Stomach (tissue), 19 donors: ENCODE measurements at places on chromosomes 2 and 18.
A peak's percentile ranks its signal among the peaks of the same experiment; 100 is the strongest.

- peaks cover 66% of the 10 kb centered on the region for H3K36me3 ChIP-seq
- H3K4me3 ChIP-seq = no peak overlapping the region
- DNase-seq = no peak
- peaks cover 11% of the 10 kb centered on the region for H3K4me1 ChIP-seq
- no peak overlapping the region for H3K27ac ChIP-seq
These were observed 14.3 kb downstream of the INSIG2 start for GRCh38 chr2:118102433-118103082.

DNA sequence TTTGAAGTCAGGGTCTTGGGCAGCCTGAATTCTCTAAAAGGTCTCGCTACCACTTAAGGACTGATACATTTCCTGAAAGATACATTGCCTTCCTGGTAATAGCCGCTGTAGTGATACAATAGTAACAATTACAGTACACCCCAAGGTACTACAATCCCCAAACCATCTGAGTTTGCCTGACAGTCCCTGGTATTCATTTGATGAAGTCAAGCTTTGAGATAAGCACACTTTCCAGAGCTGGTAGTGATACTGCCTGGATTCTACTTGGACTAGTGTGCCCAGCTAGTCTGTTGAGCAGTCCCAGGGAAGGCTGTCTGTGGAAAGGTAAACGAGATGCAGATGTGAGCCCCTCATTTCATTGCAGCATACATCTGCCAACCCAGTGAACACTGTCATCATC is 24.4 kb upstream of the ITGB6 start:
- H3K36me3 ChIP-seq = no peaks in the 10 kb centered on the region
- peaks cover 35% of the 10 kb centered on the region for H3K4me1 ChIP-seq
- no peak for DNase-seq
- H3K4me3 ChIP-seq = no peak overlapping the region
- no peak overlapping the region for H3K27ac ChIP-seq
- H3K27me3 ChIP-seq = no peaks in the 10 kb centered on the region

- no peak for DNase-seq
- H3K36me3 ChIP-seq = no peaks in the 10 kb centered on the region
- no peak overlapping the region for H3K27ac ChIP-seq
- H3K4me3 ChIP-seq = no peak overlapping the region
- H3K4me1 ChIP-seq = no peaks in the 10 kb centered on the region
These were observed 164.2 kb upstream of the FSHR start for GRCh38 chr2:49318531-49318930.

GRCh38 chr2:29698216-29698615 is 223.2 kb downstream of the ALK start:
- no peak for DNase-seq
- H3K36me3 ChIP-seq = no peaks in the 10 kb centered on the region
- H3K4me3 ChIP-seq = no peak overlapping the region
- no peak overlapping the region for H3K27ac ChIP-seq

DNA sequence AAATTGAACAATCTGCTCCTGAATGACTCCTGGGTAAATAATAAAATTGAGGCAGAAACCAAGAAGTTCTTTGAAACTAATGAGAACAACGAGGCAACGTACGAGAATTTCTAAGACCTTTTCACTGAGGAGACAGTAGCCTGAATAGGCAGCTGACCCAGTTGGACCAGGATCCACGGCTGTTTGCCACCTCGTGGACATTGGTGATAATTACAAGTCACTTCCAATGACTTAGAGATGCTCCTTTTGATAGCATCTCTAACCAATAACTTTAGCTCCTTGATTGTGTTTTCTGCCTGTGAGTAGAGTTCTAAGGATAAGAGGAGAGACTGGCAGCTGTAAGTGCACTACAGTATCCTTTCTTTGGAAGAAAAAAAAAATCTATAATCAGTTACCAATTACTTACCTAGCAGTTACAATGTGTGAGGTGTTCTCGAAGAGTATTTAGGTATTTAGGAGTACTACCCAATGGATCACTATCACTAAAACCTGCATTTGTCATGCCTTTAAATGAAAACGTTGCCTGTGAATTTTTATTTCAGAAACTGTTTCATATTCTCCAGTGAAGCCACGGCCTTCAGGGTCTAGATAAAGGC is 31.3 kb upstream of the CNTNAP5 start:
- H3K4me3 ChIP-seq = no peak overlapping the region
- no peaks in the 10 kb centered on the region for H3K4me1 ChIP-seq
- H3K27ac ChIP-seq = no peak overlapping the region
- no peaks in the 10 kb centered on the region for H3K27me3 ChIP-seq
- no peaks in the 10 kb centered on the region for H3K36me3 ChIP-seq

- DNase-seq = peak; percentile 93
- peaks cover 83% of the 10 kb centered on the region for H3K4me1 ChIP-seq
- H3K36me3 ChIP-seq = no peaks in the 10 kb centered on the region
- peak overlapping the region; percentile 89 for H3K27ac ChIP-seq
- no peaks in the 10 kb centered on the region for H3K27me3 ChIP-seq
- peak overlapping the region; percentile 70 for H3K4me3 ChIP-seq
These were observed 230.9 kb upstream of the SMAD2 start for GRCh38 chr18:48161191-48161910.

DNA sequence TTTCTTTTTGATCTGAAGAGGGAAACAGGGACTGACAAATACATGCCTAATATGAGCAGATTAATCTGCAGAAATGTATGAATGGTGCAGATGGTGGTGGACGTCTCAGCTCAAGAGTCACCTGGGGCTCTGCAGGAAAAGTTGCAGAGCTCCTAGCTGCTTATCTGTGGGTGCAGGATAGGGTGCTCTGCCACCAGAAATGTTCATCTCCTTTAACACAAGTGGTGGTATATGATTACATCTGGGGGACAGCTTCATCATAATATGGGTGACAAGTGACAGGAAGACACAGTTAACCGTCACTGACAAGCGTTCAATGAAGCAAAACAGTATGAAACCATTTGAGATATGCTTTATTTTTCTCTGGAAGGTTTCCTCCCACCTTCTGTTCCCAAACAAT is 121.2 kb upstream of the LINC00305 start:
- H3K36me3 ChIP-seq = no peaks in the 10 kb centered on the region
- no peak overlapping the region for H3K4me3 ChIP-seq
- H3K27ac ChIP-seq = no peak overlapping the region
- H3K27me3 ChIP-seq = no peaks in the 10 kb centered on the region
- no peaks in the 10 kb centered on the region for H3K4me1 ChIP-seq

- H3K27me3 ChIP-seq = no peaks in the 10 kb centered on the region
- DNase-seq = no peak
- H3K36me3 ChIP-seq = peaks cover 94% of the 10 kb centered on the region
- H3K4me3 ChIP-seq = no peak overlapping the region
These were observed 52.6 kb downstream of the ITGB1BP1 start for GRCh38 chr2:9370746-9371145.

DNA sequence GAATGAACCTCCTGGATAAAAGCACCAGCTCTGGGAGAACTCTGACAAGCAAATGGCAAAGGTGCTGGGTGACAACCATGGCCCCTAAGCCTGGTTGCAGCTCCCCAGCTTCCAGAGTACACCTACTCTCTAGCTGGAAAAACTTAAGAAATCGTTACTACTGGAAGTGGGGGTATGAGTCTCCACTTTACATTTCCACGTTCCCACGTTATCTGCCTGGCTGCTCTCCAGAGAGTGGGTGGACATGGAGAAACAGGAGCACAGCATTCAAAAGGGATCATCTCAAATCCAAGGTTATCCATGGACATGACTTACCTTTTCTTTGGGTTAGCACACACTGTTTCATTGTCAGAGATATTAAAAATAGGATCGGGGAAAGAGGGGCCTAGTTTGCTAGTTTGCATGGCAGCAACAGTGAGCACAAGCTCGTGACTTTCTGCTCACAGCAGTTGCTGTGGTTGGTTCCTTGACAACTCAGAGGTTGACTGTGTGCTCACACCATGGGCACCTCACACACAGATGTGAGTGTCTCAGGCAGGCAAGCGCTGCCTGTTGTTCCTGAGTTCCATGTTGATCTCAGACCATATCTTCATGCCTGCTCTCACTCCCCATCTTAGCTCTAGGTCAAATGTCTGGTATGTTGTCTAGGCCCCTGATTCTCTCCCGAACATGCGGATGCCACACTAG is 32.5 kb downstream of the PTPN18 start:
- DNase-seq = no peak
- H3K27ac ChIP-seq = peak overlapping the region; percentile 49

GRCh38 chr2:236180831-236181453 is 12.8 kb upstream of the GBX2 start:
- no peaks in the 10 kb centered on the region for H3K36me3 ChIP-seq
- H3K27me3 ChIP-seq = peaks cover 57% of the 10 kb centered on the region
- peak; percentile 50 for DNase-seq
- H3K27ac ChIP-seq = no peak overlapping the region
- no peak overlapping the region for H3K4me3 ChIP-seq
- peaks cover 24% of the 10 kb centered on the region for H3K4me1 ChIP-seq

DNA sequence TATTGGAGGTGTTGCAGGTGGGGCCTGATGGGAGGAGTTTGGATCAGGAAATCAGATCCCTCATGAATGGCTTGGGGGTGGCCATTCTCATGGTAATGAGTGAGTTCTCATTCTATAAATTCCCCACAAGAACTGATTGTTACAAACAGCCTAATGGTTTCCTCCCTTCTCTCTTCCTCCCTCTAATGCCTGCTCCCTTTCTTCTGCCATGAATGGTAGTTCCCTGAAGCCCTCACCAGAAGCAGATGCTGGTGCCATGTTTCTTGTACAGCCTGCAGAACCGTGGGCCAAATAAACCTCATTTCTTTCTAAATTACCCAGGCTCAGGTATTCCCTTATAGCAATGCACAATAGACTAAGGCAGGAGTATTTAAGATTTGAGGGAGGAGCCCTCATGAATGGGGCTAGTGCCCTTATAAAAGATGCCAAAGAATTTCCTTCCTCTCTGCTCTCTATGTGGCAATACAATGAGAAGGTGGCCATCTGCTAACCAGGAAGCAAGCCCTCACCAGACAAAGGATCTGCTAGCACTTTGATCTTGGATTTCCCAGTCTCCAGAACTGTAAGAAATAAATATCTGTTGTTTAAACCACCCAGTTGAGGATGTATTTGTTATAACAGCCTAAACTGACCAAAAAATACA is 251.8 kb downstream of the ZEB2 start:
- no peak for DNase-seq
- no peak overlapping the region for H3K27ac ChIP-seq
- no peaks in the 10 kb centered on the region for H3K4me1 ChIP-seq
- H3K27me3 ChIP-seq = no peaks in the 10 kb centered on the region
- no peak overlapping the region for H3K4me3 ChIP-seq

GRCh38 chr2:68059784-68060525 is 2.8 kb downstream of the C1D start:
- H3K4me1 ChIP-seq = peaks cover 39% of the 10 kb centered on the region
- DNase-seq = no peak
- H3K36me3 ChIP-seq = no peaks in the 10 kb centered on the region
- H3K27me3 ChIP-seq = no peaks in the 10 kb centered on the region
- no peak overlapping the region for H3K4me3 ChIP-seq

GRCh38 chr2:38203446-38203810 is 127.5 kb upstream of the CYP1B1 start:
- H3K27me3 ChIP-seq = no peaks in the 10 kb centered on the region
- no peak overlapping the region for H3K27ac ChIP-seq
- H3K4me3 ChIP-seq = no peak overlapping the region
- H3K4me1 ChIP-seq = peaks cover 7% of the 10 kb centered on the region
- H3K36me3 ChIP-seq = no peaks in the 10 kb centered on the region
- no peak for DNase-seq
